ENCODE measurements at places on chromosomes 2 and 18.
A peak's percentile ranks its signal among the peaks of the same experiment; 100 is the strongest.

DNA sequence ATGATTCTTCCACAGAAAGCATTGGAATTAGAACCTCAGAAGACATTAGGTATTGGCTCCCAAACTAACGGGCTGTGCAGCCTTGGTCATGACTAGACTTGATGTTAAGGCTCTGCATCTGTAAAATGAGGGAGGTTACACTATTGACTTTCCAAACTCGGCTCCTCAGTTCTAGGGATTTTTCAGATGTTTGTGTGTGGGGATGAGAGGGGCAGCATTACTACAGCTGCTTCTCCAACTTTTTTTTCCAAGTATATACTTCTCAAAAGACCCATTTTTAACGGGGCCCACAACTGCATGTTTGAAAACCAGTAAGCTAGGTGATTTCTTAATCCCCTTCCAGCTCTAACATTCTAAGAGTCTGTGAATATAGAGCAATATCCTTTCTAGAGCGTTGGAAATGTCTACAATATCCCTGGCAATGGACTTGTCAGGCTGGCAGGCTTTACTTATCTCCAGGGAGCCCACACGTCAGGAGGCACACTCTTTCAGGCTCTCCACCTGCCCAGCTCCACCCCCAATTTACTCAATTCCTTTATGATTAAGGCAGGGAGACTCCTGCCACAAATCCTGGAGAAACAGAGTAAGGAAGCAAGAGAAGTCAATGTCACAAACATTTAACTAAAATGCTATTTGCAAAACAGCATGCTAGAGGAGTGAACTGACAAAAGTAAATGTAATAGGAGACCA is 844 bp upstream of the MPV17 start:
- peak overlapping the region; percentile 89 for H3K4me3 ChIP-seq
- peaks cover 9% of the 10 kb centered on the region for H3K4me1 ChIP-seq
- peaks cover 3% of the 10 kb centered on the region for H3K36me3 ChIP-seq
- H3K27ac ChIP-seq, result peak overlapping the region; percentile 50

DNA sequence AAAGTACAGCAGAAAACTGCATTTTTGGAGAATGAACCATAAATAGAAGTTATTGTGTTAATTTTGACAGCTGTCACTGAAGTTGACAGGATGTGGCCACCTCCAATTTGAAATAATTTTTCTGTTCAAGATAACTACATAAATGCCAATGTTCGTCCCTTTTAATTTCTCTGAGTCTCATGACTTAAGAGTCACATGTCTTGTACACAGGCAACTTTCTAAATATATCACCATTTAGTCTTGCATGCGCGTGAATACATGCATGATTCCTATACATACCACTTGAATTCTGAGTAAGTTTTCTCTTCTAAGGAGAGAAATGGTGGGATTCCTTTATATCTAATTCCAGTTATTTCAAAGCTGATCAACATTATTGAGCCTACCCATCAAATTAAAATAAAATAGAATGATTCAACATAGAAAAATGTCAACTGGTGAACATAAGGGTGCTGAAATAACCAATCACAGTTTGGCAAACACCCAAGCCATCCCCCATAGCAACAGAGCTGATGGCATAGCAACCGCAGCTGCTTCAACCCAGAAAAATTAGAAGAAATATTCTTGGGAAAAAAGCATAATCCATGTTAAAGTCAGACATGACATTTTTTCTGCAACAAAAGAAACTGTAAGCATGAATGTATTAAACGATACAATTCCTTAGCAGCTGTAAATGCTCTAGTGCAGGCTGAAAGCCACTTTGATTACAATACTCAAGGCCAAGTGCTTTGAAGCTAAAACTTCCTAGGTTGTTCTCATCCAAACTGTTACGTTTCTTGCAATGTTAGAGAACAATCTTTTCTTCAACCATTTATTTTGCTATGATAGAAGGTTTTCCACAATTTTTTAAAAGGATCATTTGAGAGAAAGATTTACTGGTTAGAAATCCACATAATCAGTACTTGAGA is 282.7 kb downstream of the DLGAP1 start:
- H3K4me1 ChIP-seq, result no peaks in the 10 kb centered on the region
- no peaks in the 10 kb centered on the region for H3K27me3 ChIP-seq
- no peak overlapping the region for H3K4me3 ChIP-seq
- DNase-seq, result no peak

GRCh38 chr2:68591225-68591624 is 52.2 kb upstream of the PROKR1 start:
- peaks cover 8% of the 10 kb centered on the region for H3K4me1 ChIP-seq
- H3K36me3 ChIP-seq, result no peaks in the 10 kb centered on the region
- DNase-seq, result no peak

GRCh38 chr18:6795307-6795706 is 65.8 kb downstream of the ARHGAP28 start:
- no peak overlapping the region for H3K27ac ChIP-seq
- no peak for DNase-seq
- no peaks in the 10 kb centered on the region for H3K27me3 ChIP-seq
- no peak overlapping the region for H3K4me3 ChIP-seq
- no peaks in the 10 kb centered on the region for H3K4me1 ChIP-seq

DNA sequence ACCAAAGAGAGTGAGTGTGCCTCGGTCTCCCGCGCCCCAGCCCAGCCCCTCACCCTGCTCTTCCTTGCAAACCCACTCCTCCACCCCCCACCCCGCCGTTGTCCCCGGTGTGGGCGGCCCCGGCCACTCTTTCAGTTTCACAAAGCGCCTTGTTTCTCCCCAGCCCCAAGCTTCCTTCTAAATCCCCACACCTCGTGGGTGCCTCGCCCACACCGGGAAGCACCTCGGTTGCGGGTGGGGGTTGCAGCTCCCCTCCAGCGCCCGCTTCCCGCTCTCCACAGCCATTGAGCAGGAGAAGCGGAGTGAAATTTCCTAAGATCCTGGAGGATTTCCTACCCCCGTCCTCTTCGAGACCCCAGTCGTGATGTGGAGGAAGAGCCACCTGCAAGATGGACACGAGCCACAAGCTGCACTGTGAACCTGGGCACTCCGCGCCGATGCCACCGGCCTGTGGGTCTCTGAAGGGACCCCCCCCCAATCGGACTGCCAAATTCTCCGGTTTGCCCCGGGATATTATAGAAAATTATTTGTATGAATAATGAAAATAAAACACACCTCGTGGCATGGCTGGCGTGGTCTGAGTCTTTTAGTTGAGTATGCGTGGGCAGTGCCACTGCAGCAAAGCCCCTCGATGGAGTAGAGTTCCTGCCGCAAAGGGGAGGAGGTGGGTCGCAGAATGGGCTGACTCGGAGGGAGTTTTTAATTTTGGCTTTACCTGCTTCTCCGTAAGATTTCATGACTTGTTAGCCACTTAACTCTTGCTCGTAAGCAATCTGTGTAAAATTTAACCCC is 848 bp downstream of the TMSB10 start:
- no peaks in the 10 kb centered on the region for H3K36me3 ChIP-seq
- peak overlapping the region; percentile 59 for H3K27ac ChIP-seq
- peak; percentile 37 for DNase-seq
- H3K4me1 ChIP-seq, result peaks cover 16% of the 10 kb centered on the region
- no peaks in the 10 kb centered on the region for H3K27me3 ChIP-seq

- no peak overlapping the region for H3K27ac ChIP-seq
- no peaks in the 10 kb centered on the region for H3K36me3 ChIP-seq
- no peak for DNase-seq
Measured at GRCh38 chr2:62016957-62017356, 111.5 kb downstream of the COMMD1 start.

DNA sequence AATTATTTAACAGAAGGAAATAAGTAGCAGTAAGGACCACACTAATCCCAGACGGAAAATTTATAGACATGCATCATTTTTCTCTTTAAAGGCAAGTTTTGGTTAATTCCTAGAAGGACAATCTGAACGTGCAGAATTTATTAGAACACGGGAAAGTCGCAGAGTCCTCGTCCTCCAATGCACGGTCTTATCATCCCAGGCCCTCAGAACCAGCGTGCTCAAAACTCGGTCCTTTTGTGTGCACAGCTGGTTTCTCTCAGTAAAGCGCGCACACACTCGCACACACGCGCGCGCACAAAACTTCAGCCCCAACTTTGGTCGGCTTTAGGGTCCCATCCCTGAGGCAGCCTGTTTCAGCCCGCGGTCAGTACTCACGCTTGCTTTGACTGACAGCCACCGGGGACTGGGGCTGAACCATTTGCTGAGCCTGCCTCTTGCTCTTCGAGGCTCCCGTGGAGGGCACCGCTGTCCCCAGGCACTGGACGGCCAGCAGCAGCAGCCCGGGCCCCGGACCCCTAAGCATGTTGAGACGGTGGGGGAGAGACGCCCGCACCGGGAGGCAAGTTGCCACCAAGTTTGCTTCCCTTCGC is 493 bp downstream of the FN1 start:
- peak overlapping the region; percentile 54 for H3K4me3 ChIP-seq
- DNase-seq, result no peak
- peaks cover 14% of the 10 kb centered on the region for H3K4me1 ChIP-seq
- no peaks in the 10 kb centered on the region for H3K36me3 ChIP-seq
- H3K27ac ChIP-seq, result no peak overlapping the region
- peaks cover 25% of the 10 kb centered on the region for H3K27me3 ChIP-seq

DNA sequence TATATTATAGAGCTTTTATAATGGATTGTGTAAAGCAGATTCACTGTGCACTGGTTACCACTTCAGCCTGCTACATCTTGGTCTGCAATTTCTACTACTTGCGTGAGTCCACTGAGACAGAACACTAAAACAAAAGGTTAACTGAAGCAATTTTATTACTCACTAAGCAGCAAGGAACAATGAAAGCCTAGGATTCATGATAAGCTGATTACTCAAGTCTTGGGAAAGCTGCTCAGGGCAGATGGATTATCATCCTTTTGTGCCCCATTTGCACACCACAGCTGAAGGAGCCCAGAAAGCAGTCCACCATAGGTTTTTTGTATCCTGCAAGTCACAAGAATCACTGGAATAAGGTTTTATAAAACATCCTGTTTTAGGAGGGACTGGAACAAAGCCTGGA is 1215.2 kb upstream of the TMEFF2 start:
- H3K36me3 ChIP-seq, result no peaks in the 10 kb centered on the region
- DNase-seq, result no peak
- H3K4me1 ChIP-seq, result no peaks in the 10 kb centered on the region
- H3K4me3 ChIP-seq, result no peak overlapping the region
- H3K27me3 ChIP-seq, result no peaks in the 10 kb centered on the region
- no peak overlapping the region for H3K27ac ChIP-seq

GRCh38 chr2:164662868-164663631 is 41.8 kb upstream of the GRB14 start:
- no peaks in the 10 kb centered on the region for H3K36me3 ChIP-seq
- no peaks in the 10 kb centered on the region for H3K27me3 ChIP-seq
- H3K4me3 ChIP-seq, result no peak overlapping the region
- no peak for DNase-seq
- no peak overlapping the region for H3K27ac ChIP-seq
- H3K4me1 ChIP-seq, result no peaks in the 10 kb centered on the region

- no peak for DNase-seq
- H3K36me3 ChIP-seq, result no peaks in the 10 kb centered on the region
- H3K4me3 ChIP-seq, result no peak overlapping the region
- no peaks in the 10 kb centered on the region for H3K27me3 ChIP-seq
Measured at GRCh38 chr2:101794141-101794540, 96.6 kb downstream of the MAP4K4 start.

All from MM.1S (cell line).